Hypothalamus (tissue), 51 donors: ENCODE measurements at places on chromosomes 7 and 10.

- DNase-seq, result peak; percentile 67
Measured at GRCh38 chr10:86711513-86712316, 43.4 kb downstream of the LDB3 start.

- no peak for DNase-seq
Measured at GRCh38 chr7:41027428-41028115, 675.3 kb downstream of the INHBA start.

- DNase-seq, result no peak
Measured at GRCh38 chr7:7414791-7415603, 120.7 kb downstream of the COL28A1 start.

- DNase-seq, result no peak
Measured at GRCh38 chr7:84811362-84811761, 375.5 kb downstream of the SEMA3D start.

- DNase-seq, result no peak
Measured at GRCh38 chr10:116827214-116827671, 22.1 kb upstream of the ENO4 start.

GRCh38 chr7:7044806-7045205 lies 137.5 kb upstream of the C1GALT1 start:
- DNase-seq, result no peak

GRCh38 chr10:76882796-76883195 lies 754.8 kb downstream of the KCNMA1 start:
- no peak for DNase-seq

GRCh38 chr10:18044976-18045720 lies 93.4 kb downstream of the SLC39A12 start:
- DNase-seq, result no peak

GRCh38 chr10:124632064-124632531 lies 112.1 kb downstream of the FAM53B start:
- DNase-seq, result no peak

DNA sequence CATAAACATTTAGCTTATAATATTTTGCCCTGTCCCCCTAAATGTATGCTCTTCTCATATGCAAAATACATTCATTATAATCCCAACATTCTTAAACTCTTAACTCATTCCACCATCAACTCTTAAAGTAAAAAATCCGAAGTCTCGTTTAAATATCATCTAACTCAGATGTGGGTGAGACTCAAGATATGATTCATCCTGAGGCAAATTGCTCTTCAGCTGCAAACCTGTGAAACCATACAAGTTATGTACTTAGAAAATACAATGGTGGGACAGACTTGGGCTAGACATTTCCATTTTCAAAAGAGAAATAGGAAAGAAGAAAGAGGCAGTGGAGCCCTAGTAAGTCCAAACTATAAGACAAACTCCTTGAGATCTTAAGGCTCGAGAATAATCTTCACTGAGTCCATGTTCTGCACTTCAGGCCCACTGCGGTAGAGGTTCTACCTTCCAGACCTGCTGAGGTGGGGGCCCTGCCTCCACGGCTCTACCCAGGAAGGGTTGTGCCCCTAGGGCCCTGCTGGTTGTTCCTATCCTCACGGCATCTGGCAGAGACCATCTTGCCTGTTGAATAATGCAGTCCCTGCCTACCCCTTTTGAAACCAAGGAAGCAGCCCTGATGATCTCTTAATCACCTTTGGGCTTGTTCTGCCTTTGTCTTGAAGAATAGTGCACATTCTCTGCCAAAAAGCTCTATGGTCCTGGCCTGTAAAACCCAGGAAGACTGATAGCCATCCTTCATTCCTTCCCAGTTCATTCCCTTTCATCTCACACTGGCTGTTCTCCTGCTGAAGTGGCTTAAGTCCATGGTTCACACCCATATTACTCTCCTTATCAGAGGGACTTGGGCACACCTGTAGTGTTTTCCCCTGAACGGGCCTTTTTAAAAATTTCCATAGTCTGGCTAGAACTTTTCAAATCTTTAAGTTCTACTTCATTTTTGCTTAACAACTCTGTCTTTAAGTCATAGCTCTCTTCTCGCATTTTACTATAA lies 37.3 kb downstream of the INPP5F start:
- no peak for DNase-seq

DNA sequence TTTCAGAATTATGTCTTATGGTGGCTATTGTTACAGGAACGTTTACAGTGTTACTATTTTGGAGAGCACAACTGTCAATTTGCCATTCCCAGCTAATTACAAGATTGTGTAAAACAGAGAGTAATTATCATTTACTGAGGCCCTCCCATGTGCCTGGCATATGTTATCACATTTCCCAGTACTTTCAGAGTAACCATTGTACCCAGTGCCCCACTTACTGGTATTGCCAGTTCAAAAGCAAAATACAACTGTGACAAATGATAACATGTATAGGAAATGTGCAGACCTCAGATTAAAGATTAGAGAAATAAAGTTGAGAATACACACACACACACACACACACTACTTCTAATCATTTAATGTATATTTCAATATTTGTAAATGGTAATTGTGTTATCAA lies 572.5 kb downstream of the POM121L12 start:
- DNase-seq, result no peak

GRCh38 chr10:86305521-86305920 lies 61.1 kb downstream of the GRID1 start:
- no peak for DNase-seq

- no peak for DNase-seq
Measured at GRCh38 chr10:132526676-132527075, 10.9 kb upstream of the INPP5A start.

- DNase-seq, result no peak
Measured at GRCh38 chr10:115818012-115818411, 455.0 kb downstream of the GFRA1 start.

DNA sequence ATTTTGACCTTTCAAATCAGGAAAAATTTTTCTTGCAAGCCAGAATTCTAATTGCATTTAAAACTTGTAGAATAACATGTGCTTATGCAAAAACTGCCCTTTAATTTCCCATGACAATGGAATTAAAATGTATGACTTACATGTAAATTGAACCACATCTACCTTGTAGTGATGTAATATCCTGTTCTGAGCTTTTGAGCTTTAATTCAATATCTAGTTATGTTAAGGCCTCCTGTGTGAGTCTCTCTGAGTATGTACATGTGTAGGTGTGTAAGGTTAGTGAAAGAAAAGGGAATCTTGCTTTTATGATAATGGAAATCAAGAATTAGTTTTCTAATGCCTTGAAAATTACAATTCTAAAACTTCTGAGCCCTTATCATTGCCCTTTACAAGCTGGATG lies 344.8 kb upstream of the AKR1E2 start:
- DNase-seq, result no peak

DNA sequence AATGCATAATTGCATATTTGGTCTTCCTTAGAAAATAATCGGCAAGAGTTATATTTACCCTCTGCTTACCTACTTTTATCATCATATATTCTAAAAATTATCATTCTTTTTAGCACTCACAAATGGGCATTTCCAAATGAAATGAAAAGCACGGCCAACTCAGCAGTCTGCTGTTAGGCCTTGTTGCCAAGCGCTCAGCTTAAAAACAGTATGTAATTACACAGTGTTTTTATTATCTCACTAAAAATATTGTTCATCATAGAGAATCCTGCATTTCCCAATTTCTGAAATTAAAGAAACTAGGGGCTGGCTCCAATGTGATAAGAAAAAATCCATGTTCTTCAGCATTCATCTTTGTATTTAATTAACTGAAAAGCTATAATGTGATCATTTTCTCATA lies 391.7 kb upstream of the ADARB2 start:
- no peak for DNase-seq

DNA sequence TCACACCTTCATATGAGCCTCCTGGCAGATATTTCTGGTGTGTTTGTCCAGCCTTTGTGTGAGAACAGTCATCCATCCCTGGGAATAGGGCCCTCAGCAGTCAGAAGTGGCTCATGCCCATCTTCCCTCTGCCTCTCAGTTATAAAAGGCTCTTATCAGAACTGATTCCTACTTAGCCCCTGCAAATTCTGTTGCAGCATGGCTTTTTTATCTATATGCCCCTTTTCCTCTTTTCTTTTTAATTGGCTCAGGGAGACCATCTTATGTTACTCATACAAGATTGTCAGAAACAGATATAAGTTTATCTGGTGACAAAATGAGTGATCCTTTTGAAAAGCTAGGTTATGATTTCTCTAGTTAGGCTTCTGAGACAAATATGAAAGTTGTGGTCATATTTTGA lies 194.1 kb downstream of the CREB5 start:
- DNase-seq, result no peak

DNA sequence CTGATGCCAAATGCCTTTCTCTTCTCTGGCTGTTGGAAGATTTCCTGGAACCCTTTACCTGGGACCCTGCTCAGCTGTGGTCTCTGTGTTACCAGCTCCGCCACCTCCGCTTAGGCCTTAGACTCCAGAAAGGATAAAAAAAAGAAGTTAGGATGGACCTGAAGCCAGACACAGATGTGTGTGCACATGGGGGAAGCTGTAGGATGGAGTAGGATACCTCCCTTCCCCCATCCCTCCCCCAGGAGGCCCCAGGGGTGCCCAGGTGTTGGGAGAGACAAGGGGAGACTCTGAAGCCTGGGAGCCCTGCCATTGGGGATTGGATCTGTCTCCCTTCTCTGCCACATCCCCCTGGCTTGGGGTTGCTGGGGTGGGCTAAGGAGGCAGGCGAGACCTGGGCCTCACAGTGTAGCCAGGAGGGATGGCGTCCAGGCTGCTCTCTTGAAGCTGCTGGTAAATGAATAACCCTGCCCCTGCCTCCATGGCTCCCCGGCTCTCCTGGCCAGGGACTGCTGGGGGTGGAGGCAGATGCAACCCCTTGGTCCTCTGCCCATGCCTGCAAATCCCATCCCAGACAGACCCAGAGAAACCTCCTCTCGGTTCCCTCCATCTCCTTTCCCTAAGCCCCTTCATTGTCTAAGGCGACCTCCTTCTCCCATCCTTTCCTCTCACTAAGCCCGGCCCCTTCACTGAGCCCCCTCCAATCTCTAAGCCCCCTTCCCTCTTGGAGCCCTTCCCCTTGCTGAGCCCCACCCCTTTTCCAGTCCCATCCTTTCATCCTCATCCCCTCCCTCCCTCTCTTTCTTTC lies 8.0 kb downstream of the CLDN3 start:
- no peak for DNase-seq

- DNase-seq, result no peak
Measured at GRCh38 chr7:133582766-133583523, 330.1 kb downstream of the EXOC4 start.

DNA sequence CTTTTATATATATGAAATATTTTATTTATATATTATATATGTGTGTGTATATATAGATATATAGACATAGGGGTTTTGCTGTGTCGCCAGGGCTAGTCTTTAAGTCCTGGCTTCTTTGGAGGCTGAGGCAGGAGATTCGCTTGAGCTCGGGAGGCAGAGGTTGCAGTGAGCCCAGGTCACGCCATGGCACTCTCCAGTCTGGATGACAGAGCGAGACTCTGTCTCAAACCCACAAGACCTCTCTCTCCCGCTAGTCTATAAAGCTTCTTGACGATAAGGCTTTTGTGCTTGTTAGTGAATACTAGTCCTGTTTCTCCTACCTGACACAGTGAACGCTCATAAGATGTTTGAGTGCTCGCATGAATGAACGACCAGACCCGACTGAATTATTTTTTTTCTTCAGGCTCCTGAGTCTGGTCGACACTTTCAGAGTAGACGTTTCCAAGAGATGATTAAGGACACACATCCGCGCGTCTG lies 577 bp upstream of the DDX21 start:
- no peak for DNase-seq

GRCh38 chr7:134182078-134182477 lies 54.9 kb downstream of the LRGUK start:
- no peak for DNase-seq

GRCh38 chr10:118689070-118689858 lies 65.5 kb downstream of the CACUL1 start:
- DNase-seq, result no peak

DNA sequence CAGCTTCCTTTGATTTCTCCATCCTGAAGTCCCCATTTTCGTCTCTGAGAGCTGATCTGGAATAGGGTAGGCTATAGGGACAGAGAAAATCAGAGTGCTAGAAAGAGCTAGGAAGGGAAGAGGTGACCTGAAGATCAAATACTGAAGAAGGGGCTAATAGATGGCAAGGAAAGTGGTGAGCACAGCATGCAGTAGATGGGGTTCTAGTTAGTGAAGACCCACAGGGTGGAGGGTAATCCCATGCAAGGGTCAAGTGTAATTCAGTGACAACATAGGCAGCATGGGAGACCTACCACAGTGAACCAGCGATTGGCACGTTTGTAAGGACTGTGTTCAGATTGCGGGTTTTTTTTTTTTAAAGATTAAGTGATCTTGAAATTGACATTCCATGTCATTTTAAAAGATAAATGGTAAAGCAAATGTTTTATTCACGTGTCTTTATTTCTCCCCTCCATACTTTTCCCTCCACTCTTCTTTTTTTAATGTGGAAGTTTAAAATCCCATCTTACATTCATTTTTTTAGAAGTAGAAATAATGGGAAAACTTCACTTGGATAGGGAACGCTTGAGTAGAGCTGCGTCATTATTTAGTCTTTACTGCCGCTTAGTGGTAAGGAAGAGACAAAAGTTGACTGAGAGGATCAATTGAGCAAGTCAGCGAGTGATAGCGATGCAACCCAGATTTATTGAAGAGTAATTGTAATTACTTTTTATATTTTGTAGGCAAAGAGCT lies 21.0 kb upstream of the ABI1 start:
- DNase-seq, result no peak

DNA sequence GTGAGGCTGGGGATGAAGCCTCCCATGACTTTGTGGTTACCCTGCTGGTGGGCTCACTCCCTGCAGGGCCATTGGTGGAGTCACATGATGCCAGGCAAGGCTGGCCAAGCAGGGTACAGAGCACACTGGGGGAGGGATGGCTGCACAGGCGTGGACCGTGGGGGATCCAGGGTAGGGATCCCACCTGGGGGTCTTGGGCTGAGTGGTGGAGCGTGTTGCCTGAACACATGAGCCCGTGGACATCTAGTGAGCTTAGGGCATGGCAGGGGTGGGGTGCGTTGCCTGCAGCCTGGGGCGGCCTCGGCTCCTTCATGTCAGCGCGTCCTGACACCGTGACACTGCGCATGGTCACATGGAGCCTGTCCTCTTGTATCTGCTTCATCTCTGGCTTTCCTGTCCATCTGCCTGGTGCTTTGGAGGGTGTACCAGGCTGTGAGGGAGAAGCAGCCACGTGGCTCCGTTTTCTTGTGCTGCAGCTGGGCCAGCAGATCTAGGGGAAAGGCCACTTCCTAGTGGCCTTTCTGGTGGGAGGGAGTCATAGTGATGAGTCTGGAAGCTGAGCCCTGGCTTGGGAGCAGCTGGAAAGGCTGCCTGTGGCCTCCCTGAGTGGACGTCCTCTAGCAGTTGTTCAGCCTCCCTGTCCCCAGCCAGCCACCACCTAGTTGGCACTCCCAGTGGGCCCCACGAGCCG lies 96.2 kb downstream of the LHPP start:
- DNase-seq, result peak; percentile 51

DNA sequence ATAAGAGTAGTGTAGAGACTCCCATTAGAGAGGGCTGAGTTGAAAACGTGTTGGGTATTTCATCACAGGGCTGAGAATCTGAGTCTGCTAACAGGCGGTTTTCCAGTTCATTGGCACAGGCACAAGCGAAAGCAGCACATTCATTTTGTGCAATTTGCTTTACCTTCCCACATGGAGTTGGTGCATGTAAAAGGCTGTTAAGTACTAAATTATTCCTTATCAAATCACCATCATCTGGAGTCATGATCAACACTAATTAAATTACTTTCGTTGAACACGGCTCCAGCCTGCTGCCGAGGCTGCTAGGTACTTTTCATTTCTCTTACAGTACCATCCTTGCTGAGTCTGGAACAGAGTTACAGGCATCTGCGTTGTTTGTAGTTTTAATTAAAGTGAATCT lies 43.8 kb downstream of the ETV1 start:
- no peak for DNase-seq

- no peak for DNase-seq
Measured at GRCh38 chr7:2864999-2865670, 21.0 kb upstream of the GNA12 start.

GRCh38 chr10:99329554-99330346 lies 594 bp downstream of the CNNM1 start:
- DNase-seq, result no peak
